ENCODE measurements at places on chromosomes 5 and 9.

DNA sequence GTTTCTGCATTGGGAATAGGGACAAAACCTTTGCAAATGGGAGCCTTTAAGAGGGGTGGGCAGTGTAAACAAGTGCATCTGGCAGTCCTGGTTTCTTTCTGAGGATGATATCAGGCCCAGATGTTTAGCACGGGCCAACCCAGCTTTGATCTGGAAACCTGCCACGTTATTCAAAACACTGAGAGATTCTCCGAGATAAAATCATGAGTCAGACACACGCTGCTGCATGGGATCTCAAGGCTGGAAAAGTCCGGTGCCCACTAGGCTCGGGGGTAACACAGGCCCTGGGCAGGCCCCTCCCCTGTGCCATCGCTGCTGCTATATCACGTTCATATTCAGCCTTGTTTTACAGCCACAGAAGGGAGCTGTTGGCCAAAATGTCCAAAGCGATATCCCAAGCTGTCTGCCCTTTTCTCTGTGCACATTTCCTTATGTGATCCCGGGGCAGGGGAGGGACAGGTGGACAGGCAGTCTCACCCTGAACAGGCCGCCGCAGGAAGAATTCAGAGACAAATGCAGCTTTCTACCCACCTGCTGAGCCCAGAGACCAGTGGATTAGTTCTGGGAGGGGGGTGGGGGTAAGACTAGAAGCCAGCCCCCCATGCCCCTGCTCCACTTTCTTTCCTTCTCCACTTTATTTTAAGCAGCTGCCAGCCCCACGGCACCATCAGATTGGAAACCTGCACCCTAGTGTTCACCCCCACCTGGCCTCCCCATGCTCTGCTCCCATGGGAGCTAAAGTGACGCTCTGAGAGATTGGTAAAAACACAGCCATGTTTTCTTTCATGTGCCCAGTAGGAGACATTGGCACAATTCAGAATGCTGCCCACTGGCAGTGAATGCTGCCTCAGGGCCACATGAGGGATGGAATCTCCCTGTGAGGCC, 63.1 kb downstream of the TMOD1 start:
- DNase-seq, result peak; percentile 83

GRCh38 chr9:105457560-105458294, 9.9 kb downstream of the FSD1L start:
- no peak for DNase-seq

DNA sequence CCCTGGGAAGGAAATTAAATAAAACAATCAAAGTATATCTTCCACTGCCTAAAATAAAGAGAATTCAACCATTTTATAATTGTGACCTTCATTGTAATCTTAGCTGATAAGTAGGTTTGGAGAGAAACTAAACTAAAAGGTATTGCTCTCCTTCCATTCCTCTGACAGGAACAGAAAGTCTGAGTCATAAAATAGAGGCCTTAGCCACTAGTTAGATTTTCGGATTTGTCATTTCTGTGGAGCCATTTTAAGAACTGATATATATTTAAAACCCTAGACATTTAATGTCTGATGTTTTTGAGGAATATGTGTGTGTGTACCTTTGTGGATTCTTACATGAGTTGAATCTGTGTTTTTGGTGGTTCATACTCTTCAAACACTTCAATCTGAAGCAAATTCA, 11.8 kb upstream of the TMC1 start:
- DNase-seq, result peak; percentile 61

DNA sequence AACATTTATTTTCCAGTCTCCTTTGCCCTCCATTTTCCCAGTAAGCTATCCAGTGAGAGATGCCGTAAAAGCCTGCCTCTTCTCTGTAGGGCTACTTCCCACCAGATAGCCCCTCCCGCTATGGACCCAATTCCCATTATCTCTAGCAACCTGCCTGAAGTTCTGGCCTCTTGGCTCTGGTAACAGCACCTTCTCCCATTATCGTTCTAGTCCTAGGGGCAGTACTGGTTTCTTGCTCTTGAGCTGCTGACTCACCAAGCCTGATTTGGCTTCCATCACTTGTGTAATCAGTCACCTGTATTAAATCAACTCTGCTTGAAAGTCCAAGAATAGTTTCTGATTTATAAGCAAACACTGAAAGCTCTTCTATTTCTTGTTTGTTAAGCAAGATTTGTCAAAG, 42.8 kb upstream of the PARP8 start:
- DNase-seq, result peak; percentile 11

- no peak for DNase-seq
These were observed 37.0 kb upstream of the ADAM19 start for GRCh38 chr5:157612581-157612980.

- DNase-seq, result no peak
These were observed 34.4 kb downstream of the COL23A1 start for GRCh38 chr5:178555771-178556211.

- DNase-seq, result peak; percentile 87
These were observed 74.8 kb downstream of the SLF1 start for GRCh38 chr5:94693043-94693822.

DNA sequence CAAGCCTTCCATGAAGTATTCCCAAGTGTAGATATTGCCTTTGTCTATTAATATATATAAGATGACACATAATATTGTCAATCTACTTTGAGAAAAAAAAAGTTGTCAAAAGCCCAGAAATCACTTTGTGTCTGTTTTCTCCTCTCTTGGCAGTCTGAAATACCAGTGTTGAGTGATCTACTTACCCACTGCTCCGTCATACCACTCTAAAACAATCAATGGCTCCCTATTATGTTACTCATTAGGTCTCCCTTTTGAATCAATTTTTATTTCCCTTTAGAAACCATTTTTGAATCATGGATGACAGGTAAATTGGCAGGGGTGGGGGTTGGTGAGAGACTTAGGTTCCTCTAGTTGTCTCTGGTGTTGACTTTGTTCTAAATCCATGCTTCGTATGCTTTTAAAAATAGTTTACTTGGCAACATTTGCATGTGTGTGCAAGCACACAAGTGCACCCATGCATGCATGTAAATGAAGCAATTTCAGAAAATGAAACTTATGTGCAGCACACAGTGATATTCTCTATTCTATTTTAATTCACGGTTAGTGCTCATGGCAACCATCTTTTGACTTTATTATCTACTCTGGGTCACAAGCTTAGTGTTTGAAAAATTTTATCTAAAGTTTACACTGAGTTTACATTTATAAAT, 378.9 kb downstream of the RAB3C start:
- DNase-seq, result no peak

DNA sequence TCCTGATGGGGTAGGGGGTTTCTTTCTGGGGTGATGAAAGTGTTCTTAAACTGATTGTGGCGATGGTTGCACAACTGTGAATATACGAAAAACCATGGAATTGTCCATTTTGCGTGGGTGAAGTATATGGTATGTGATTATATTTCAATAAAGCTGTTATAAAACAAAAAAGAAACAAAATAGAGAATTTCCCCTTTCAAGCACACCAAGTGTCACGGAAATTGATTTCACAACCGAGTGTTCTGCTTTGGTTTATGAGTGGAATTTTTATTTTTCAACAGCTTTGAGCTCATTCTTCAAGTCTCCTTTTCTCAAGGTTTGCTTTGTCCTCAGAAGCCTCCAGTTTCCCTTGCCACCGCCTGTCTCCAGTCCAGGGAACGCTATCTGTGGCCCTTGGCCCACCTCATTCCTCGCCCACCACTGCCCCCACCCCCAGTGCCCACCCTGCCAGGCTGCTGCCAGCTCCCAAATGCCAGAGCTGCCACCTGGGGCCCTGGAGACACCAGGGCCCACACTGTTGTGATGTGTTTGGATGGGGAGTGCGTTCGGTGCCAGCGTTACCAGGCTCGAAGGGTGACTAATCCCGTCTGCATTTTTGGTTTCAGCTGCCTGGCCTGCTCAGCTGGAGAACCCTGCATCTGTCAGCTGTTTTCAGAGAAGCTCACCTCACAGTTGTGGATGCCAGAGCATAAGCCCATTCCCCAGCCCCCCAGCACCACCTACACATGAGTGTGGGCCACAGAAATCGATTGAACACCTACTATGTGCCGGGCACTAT, 30.4 kb downstream of the DUSP1 start:
- DNase-seq, result peak; percentile 87

GRCh38 chr5:154444556-154445421, 1.0 kb upstream of the SAP30L start:
- no peak for DNase-seq

DNA sequence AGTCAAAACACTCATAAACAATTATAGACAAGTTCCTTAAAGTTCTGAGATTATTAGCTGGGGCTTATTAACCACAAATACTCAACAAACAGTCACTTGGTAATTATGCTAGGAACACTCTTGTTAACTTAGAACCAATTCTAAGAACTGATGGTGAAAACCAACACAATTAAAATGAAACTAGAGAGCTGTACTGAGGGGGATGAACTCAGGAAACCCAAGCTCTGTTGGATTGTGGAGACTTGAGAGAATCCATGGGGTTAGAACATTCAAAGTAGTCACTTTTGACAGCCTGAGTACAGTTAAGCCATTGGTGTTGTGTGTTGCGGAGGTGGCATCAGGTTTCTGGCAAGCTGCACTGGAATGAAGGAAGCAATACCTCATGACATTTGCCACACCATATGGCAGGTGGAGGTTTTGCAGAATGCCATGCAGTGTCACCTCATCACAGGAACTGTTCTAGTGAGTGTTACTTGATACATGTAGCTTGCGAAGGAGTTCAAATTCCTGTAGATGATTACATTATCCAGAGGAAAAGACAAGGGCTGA, 480.9 kb upstream of the CD180 start:
- DNase-seq, result no peak

- no peak for DNase-seq
These were observed 1312.0 kb upstream of the WWC1 start for GRCh38 chr5:166979307-166979895.

- no peak for DNase-seq
These were observed 339.5 kb downstream of the PDE4D start for GRCh38 chr5:59553992-59554391.

GRCh38 chr5:177409043-177409801, at the start of gene F12:
Gene F12, minus strand, starts transcription at chr5:177409564. Its CDS starts 37 bp downstream, at chr5:177409527.
- no peak for DNase-seq

GRCh38 chr5:138138949-138139780, at the start of gene NME5:
Gene NME5, minus strand, starts transcription at chr5:138139428. Its CDS starts 648 bp downstream, at chr5:138138780.
- DNase-seq, result peak; percentile 49

DNA sequence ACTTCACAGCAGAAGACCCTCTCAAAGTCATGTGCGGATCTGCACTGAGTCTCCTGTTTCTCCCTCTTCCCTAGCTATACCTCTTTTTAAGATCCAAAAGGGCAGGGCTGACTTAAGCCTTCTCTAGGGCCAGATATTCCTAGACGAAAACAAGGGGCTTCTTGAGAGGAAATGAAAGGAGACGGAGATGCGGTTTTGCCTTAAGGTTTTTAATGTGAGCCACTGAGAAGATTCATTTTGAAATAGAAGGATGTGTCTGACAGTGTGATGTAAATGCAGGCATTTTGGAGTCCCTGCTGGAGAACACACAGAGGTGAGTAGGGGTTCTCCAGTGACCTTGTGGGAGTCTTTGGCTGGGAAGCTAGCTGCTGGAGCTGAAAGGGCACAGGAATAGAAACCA, 15.6 kb upstream of the IL12B start:
- no peak for DNase-seq

DNA sequence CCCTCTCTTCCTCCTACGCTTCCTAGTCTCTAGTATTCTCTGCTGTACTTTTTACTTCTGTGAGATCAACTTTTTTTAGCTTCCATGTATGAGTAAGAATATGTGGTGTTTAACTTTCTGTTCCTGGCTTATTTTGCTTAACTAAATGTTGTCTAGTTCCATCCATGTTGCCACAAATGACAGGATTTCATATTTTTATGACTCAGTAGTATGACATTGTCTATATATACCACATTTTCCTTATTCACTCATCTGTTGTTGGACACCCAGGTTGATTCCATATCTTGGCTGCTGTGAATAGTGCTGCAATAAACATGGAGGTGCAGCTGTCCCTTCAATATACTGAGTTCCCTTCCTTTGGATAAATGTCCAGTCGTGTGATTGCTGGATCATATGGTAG, 34.8 kb downstream of the FGD3 start:
- no peak for DNase-seq

DNA sequence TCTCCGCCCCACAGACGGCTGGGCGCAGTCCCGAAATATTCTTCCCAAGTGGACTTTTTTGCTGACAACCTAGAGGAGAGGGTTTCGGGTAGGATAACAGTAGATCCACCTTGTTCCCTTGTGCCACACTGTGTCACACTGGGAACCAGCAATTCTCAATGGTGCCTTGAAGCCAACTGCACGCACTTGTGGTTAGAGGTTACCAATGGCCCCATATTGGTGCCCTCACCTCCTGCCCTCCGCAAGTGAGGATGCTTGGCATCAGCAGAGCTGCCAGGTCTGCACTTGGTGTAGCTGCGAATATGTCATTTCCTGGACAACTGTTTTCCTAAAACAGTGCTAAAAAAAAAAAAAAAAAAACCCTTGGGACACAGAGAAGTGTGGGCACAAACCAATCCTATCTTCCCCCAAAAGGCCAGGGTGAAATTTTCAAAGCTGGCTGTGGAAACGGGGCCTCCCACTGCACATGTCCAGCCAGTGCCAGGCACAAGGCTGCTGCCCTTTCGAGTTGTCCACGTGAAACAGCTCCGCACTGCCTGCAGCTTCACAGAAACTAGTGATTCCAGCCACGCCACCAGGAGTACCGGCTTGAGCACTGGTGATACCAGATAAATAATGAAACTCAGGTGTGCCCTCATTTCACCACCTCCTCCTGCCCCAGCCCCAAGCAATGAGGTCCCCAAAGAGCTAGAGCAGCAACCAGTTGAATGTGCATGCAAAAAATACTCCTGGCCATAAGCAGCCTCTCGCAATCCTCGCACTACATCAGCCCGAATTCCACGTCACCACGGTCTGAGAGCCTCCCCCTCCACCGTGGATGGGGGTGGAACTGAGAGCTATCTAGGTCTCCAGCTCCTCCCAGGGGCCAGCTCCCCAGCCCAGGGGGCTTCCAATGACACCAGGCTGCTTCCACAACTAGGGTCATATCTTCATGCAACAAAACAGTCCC, 51.2 kb downstream of the USP20 start:
- peak; percentile 17 for DNase-seq

DNA sequence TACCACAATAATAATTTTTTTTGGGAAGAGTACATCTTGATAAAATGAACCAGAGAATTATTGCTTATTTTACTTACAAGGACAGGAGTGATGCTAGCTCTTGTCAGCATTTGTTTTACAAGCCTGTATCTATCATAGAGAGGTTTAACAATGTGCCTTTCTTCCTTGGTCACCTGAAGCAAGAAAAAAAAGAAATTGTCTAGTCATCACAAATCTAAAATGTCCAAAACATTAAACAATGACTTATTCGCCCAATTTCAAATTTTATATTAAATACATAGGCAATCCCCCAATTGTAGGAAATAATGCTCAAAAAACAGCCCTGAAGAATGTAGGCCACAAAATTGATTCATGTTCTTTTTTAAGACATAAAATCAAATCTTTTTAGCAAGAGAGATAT, 56.6 kb downstream of the PKD2L2 start:
- no peak for DNase-seq

GRCh38 chr9:87343816-87344430, 153.7 kb upstream of the DAPK1 start:
- peak; percentile 62 for DNase-seq

GRCh38 chr9:132694144-132694543, 23.9 kb downstream of the GTF3C4 start:
- no peak for DNase-seq

GRCh38 chr5:40374853-40375252, 304.9 kb upstream of the PTGER4 start:
- no peak for DNase-seq

- DNase-seq, result no peak
These were observed 8.3 kb downstream of the PTBP3 start for GRCh38 chr9:112325127-112325526.

Measured in fibroblast of the aortic adventitia (primary cell).